HuH-7 (cell line): ENCODE measurements at places on chromosomes 6 and 20.

DNA sequence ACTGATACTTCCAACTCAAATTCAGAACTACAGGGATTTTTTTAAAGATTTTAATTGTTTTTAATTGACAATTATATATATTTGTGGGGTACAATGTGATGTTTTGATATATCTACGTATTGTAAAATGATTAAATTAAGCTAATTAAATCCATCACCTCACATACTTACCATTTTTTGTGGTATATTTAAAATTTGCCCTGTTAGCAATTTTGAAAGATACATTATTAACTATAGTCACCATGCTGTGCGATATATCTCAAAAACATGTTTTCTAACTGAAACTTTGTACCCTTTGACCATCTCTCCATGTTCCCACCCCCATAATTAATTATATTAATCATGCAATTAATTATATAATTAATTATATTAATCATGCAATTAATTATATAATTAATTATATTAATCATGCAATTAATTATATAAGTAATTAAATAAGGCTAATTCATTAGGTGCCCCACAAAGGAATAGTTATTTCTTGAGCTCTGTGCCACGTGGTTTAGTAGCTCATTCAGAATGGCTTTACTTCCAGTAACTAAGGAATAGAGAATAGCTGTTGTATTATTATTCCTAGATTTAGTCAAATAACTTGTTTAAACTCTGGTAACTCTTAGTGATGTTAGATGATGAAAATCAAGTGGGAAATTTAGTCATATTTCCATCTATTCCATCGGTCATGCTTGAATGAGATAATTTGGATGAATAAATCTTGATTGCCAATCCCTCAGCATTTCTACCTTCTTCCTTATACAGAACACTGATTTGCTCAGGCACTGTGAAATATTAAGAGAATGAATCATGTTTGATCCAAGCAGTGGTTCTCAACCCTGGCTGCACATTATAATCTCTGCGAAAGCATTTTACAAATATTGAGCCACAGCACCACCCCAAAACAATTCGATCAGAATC, 25.1 kb downstream of the LOC128125822 start:
- DNase-seq: no peak

GRCh38 chr20:25444556-25444955, 37.1 kb downstream of the GINS1 start:
- DNase-seq: no peak

- DNase-seq: no peak
Measured at GRCh38 chr6:139251045-139251690, 40.6 kb downstream of the TXLNB start.

DNA sequence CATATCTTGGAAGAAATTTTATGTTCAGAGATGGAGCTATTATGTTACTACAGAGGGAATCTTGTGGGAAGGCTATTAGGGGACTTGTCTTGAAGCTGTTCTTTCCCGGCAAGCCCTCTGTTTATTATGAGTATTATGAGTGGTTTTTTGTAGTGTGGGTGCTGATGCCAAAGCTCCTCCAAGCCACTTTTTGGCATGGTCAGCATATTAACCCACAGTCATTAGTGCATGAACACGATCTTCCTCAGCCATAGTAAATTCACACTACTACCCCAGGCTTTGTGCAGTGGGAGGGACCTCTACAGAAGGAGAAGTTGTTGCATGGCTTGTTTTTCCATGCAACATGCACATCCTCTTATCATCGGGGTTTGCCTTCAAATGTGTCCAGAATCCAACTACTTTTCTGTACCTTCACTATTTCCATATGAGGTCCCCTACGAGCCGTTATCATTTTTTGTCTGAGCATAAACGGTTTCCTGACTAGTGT, 6.5 kb upstream of the BMP6 start:
- DNase-seq: no peak

GRCh38 chr6:26445934-26446667, 5.8 kb downstream of the BTN3A3 start:
- DNase-seq: no peak
